Activated T-helper 1 cell treated with anti-CD3 and anti-CD28 coated beads, Interleukin-2, amount 50 U/mL, for 16 hours (primary cell): ENCODE measurements at places on chromosomes 11 and 22.

GRCh38 chr11:80096736-80097135, 655.9 kb upstream of the TENM4 start:
- DNase-seq, result no peak

DNA sequence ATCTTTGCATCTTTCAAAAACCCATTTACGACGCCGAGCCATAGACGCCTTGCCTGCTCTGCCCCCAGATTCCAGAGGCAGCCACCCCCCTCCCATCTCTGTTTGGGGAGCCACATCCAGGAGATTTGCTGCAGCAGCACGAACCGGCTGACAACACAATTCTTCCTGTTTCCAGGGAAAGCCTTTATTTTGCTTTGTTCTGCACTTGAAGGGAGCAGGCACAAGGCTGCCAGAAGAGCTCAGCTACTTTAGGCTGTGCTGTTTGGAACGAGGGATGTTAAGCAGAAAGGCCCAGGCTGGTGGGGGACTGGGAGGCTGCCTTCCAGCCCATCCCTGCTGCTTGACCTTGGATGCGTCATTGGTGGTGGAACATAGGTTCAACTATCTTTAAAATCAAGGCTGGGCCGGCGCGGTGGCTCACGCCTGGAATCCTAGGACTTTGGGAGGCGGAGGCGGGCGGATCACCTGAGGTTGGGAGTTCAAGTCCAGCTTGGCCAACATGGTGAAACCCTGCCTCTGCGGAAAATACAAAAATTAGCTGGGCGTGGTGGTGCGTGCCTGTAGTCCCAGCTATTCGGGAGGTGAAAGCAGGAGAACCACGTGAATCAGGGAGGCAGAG, 243.9 kb downstream of the MIAT start:
- DNase-seq, result no peak

GRCh38 chr11:90639461-90639993, 416.7 kb upstream of the CHORDC1 start:
- DNase-seq, result no peak

GRCh38 chr11:36195496-36196354, 93.5 kb downstream of the COMMD9 start:
- DNase-seq, result no peak

DNA sequence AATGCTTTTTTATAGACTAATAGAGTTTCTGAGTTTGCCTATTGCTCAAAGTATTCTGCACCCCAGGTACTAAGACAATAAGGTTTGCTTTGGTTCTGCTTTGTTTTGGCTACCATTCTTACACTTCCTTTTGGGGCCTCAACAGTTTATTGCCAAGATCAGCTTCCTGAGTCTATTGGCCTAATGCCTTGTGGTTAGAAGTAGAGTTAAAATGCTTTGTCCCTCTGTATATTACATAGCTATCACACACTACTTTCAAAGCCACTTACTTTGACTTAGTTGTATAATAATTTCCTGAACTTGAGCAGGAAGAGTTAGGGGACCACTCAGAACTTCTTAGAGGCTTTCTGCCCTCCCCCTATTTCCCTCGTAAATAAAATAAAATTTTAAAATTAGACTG, 96.5 kb downstream of the DLG2 start:
- no peak for DNase-seq

- DNase-seq, result no peak
Observed at GRCh38 chr11:78961937-78962701, 387.5 kb upstream of the NARS2 start.

GRCh38 chr11:16321148-16321547, 35.2 kb downstream of the SOX6 start:
- no peak for DNase-seq

DNA sequence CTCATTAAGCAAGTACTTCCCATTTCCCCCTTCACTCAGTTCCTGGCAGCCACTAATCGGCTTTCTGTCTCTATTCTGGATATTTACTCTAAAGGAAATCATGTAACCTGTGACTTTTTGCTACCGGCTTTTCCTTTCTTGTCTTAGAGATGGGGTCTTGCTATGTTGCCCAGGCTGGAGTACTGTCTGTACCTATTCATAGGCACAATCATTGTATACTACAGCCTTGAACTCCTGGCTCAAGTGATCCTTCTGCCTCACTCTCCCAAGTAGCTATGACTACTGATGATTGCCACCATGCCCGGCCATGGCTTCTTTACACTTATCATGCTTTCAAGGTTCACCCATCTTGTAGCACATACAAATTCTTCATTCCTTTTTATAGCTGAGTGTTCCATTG, 12.4 kb downstream of the SLC25A17 start:
- DNase-seq, result no peak

- peak; percentile 6 for DNase-seq
Observed at GRCh38 chr22:30694640-30695350, at the start of gene OSBP2. Gene OSBP2 (plus strand): TSS chr22:30694874. CDS start chr22:30694910, 36 bp downstream.

GRCh38 chr11:67322049-67322448, 18.7 kb downstream of the SSH3 start:
- DNase-seq, result no peak

DNA sequence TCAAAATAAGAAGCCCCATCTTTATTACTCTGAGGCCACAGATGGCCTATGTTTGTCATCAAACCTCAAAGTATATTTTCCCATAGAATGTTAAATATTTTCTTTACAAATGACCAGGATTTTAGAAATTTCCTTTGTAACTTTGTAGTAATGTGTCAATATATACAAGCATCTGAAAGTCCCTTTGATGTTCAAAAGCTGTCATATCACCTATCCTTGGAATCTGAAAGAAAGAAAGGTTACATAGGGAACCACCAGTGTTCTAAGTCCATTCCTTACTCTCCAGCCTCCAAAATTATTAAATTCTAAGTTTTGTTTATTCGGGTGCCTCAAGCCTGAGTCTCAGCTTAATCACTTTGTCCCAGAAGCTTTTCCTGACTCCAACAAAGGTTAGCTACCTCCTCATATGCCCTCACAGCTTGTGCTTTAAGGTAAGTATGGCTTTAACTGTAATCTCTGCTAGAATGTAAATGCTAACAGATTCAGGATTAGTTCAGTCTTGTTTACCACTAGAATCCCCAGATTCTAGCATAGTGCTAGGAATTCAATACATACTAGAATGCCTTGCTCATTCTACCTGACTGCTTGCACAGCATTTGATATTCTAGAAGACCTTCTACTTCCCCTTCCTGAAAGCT, 32.3 kb downstream of the CCDC34 start:
- DNase-seq, result no peak

- DNase-seq, result no peak
Observed at GRCh38 chr11:20623252-20623651, 23.8 kb downstream of the SLC6A5 start.

GRCh38 chr22:38872831-38873248, 824 bp upstream of the CBX6 start:
- no peak for DNase-seq

DNA sequence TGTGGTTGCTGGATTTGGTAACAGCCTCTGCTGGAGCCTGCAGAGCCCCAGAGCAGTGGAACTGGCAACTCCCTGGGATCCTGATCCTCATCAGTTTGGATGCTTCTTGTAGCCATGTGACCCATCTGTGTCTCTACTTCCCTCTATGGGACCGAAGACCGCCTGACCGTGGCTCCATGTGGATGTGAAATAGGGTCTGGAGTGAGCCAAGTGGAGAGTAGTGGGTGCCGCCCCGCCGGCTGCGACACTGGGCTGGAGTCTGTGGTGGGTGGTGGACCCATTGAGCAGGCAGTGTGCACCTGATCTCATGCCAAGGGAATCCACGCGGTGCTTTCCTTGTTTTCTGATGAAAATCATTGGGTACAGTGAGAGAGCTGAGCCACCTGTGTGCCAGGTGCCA, 543.2 kb upstream of the B3GAT1 start:
- no peak for DNase-seq

DNA sequence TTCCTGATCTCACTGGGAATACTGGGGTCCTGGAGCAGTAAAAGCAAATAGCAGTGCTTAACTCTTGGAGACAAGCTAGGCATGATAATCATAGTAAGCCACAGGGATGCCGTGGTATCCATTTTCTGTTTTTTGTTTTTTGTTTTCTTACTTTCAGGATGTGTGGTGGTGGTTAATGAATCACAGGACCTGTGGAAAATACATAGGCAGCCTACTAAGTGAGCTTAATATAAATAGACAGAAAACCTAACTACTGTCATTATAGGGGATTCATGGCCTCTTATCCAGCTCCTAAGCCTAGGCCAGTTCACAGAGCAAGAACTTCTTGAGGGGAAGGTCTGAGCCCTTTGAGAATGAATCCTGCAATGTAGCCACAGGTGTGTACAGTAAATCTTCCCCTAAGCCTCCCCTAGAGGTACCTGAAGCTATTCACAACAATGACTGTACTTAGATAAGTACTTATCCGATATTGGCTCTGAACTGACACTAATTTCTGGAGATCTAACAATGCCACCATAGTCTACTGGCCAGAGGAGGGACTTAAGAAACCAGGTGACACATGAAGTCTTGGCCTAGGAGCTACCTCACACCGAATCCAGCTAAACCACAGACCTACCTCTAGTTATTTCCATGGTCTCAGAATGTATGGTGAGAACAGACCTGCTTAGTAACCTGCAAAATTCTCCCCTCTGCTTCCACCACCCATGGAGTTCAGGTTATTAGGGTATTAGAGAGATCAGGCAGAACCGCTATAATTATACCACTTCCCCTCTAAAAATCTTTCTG, 83.6 kb downstream of the ENTHD1 start:
- DNase-seq, result no peak

- DNase-seq, result no peak
Observed at GRCh38 chr11:91686281-91686680, 538.3 kb upstream of the FAT3 start.
